ENCODE measurements at places on chromosomes 7 and 10.
A peak's percentile ranks its signal among the peaks of the same experiment; 100 is the strongest.

DNA sequence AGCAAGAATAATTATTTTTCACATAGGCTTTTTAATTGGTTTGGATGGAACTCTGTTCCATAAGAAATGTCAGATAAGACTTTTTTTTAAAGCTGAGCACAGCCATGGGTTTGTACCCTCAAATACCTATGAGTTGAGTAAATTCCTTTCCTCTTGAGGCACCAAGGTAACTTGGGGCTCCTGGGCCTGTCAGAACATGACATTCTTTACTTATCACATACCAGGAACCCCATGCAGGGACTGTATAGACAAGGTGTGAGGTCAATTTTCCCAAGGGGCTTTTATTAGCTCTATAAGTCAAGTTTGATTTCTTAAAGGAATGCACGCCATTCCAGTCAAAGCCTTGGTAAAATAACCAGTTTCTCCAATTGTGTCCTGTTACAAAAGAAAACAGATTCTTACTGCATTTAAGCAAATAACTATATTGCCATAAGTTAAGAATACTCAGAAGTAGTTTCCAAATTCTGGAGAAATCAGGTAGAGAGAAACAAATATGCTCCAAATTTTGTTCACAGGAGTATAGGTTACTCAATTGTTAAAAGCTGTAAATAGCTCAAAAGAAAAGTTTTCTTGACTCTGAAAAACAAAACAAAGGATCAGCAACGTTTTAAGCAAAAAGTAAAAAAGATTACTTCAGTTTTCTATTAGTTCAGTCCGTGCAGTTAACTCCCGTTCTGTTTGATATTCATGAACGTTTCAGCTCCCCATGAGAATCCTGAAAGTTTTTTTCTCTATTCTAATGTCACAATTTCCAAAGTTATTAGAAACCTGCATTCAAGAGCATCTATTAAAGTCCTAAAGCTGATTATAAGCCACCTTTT lies 167.5 kb upstream of the NAMPT start:
- no peak for DNase-seq

DNA sequence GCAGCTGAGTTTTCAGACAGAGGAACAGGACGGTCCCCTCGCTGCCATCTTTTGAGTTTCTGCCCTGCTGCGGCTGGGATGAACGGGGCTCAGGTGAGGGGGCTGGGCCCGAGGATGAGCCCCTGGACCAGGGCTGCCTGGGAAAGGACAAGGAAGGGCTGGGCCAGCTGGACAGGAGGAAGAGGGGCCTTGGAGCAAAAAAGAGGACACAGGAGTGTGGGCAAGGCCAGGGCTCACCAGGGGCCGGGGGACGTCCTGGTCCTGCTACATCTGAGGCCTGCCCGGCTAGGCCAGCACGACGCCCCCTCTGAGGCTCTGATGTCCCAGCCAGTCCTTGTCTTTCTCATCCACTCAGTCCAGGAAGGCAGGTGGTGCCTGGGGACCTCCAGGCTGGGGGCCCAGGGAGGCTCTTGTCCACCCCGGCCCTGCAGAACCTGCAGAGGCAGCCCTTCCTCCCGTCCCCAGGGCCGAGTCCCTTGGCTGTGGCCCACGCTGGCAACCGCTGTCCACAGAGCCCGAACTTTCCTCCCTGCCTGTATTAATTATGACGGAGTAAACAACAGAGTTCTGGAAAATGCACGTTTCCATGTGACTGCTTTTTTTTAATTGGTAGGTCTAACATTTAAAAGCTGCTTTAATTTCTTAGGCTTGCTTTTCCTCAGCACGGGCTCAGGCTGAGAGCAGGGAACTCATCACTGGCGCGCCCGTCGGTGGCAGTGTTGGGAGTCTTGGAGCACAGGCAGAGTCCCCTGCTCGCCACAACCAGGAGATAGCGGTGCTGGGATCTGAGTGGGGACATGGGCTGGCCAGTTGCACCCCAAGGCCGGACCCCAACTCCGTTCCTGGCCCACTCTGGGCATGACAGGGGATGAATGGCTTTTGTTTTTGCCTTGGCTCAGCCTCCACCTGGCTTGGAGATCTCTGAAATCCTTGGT lies 187.7 kb downstream of the ELFN1 start:
- no peak for DNase-seq

- DNase-seq: no peak
Observed at GRCh38 chr7:93958216-93958615, 36.7 kb downstream of the GNG11 start.

DNA sequence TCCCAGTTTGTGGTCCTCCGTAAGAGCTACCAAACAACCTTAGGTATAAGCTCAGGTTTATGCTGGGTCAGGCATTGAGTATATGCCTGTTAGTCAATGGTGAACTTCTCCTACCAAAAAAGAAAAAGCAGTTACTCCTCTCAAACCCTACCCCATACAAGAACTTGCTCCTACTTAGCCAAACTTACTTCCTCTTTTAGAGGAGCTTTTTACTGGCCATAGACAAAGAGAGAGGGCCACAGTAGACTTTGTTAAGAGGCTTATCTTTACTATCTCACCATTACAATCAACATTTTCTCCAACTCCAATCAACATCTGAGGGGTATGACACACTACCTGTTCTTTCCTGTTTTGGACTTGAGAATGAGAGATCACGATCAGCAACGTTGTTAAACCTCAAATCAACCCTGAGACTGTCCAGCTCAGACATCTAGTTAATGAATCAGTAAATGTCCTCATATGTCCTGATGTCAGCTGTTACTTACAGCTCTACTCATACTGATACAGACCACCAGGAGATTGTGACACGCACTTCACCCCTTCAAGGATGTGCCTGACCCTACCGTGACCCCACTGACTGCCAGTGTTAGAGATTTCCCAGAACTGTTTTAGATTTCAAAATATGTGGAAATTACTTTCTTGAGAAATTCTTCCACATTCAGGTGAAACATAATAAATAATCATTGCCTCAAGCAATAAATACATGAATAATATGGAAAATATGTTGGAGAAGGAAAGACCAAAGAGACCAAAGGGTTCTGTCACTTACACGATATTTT lies 18.4 kb upstream of the CCDC71L start:
- DNase-seq: peak; percentile 89

- DNase-seq: no peak
Observed at GRCh38 chr7:127221731-127222130, 31.0 kb downstream of the GRM8 start.
